ENCODE measurements at places on chromosomes 1 and 21. TPM values are rescaled to one million over a fixed set of nuclear protein-coding genes. Genes with fewer than 3 reads are reported as not detected.

- DNase-seq: no peak
- no peak overlapping the region for H3K4me3 ChIP-seq
- H3K27me3 ChIP-seq: no peaks in the 10 kb centered on the region
- H3K36me3 ChIP-seq: no peaks in the 10 kb centered on the region
- H3K4me1 ChIP-seq: peaks cover 8% of the 10 kb centered on the region
These were observed 209.2 kb downstream of the ZNF326 start for GRCh38 chr1:90204023-90204590.

- no peaks in the 10 kb centered on the region for H3K27me3 ChIP-seq
- H3K36me3 ChIP-seq: no peaks in the 10 kb centered on the region
- H3K27ac ChIP-seq: no peak overlapping the region
- H3K4me1 ChIP-seq: peaks cover 6% of the 10 kb centered on the region
- DNase-seq: no peak
These were observed 35.3 kb downstream of the CHD5 start for GRCh38 chr1:6144647-6145395.

DNA sequence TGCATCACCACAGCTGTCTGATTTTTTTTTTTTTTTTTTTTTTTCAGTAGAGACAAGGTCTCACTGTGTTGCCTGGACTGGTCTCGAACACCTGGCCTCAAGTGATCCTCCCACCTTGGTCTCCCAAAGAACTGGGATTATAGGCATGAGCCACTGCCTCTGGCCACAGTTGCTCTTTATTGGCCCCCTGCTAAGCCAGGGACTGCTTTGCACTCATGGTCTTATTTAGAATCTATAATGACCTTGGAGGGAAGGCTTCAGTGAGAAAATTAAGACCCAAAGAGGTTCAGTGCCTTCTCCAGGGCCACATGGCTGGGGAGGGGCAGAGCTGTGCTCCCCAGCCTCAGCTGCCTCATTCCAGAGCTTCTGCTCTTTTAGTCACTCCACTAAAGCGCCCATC lies 84.9 kb downstream of the PTPRU start:
- no peak overlapping the region for H3K4me3 ChIP-seq
- H3K27ac ChIP-seq: no peak overlapping the region
- no peaks in the 10 kb centered on the region for H3K27me3 ChIP-seq
- H3K36me3 ChIP-seq: peaks cover 49% of the 10 kb centered on the region
- H3K4me1 ChIP-seq: peaks cover 8% of the 10 kb centered on the region

Gene PKNOX1
- total RNA-seq: 13.4 TPM

Gene CELA3A
- not detected for total RNA-seq

GRCh38 chr1:27060891-27061290 lies 48.2 kb upstream of the TENT5B start:
- H3K4me1 ChIP-seq: no peaks in the 10 kb centered on the region
- no peak overlapping the region for H3K27ac ChIP-seq
- H3K36me3 ChIP-seq: no peaks in the 10 kb centered on the region
- no peak for DNase-seq

Gene SLAMF1
- total RNA-seq: not detected

Gene ZC3H12A
- 37.2 TPM for total RNA-seq
